ENCODE measurements at places on chromosomes 6 and 20. TPM values are rescaled to one million over a fixed set of nuclear protein-coding genes. Genes with fewer than 3 reads are reported as not detected.
A peak's percentile ranks its signal among the peaks of the same experiment; 100 is the strongest.

- DNase-seq = no peak
Observed at GRCh38 chr6:79469376-79470246, 67.6 kb downstream of the LCA5 start.

- DNase-seq = no peak
Observed at GRCh38 chr6:40160826-40161225, 226.6 kb upstream of the MOCS1 start.

DNA sequence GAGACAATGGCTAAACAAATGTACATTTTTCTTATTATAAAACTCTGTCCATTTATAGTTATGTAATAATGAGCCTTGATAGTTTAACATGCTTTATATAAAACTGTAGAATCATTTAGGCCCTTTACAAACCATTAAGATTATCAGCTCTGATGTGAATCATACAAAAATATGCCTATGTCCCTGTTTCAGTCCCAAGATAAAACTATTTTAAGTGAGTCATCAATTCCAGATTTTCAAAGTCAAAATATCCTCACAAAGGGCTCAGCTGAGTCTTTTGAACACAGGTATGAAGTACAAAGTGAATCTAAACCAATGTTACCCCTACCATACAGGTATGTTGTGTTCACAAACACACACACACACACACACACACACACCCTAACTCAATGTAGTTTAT is 88.0 kb downstream of the PTPRK start:
- no peak for DNase-seq

DNA sequence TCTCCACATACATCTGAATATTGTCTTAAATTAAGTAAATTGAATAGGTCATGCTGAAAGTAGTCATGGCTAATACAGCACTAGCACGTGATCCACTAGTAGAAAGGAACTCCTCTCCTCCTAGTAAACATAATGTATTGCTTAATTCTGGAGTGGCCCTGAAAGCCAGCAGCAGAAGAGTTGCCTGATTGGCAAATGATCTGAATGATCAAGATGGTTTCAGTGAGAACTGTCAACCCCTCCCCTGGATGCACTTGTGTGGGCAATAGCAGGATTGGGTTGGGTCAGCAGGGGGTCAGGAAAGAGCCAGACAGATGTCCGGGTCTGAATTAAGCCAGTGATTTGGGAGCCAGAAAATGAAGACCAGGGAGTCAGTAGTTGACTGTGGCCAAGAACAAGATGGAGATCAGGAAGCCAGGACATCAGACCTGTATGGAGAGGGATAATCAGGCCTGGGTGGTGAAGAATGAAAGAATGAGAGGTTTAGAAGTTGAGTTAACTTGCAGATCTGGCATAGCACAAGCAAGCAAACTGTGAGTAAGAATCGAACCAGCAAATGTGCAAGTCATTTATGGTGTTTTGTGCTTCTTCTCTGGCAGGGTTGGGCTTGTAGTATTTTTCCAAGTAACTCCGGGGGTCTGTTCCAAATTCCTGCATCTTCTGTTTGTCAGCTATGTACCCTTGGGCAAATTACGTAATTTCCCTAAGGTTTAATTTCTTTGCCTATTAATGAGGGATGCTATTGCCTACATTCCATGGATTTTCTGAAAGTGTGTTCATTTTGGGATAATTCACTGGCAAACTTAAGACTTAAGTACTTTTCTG is 304.9 kb downstream of the CD109 start:
- DNase-seq = no peak

GRCh38 chr20:23358563-23358906 is 3.4 kb upstream of the GZF1 start:
- no peak for DNase-seq

SPATA25 gene
- 9.6 TPM for total RNA-seq

ADTRP gene
- 0.48 TPM for total RNA-seq

GRCh38 chr6:166957087-166957804 is 896 bp upstream of the RNASET2 start:
- DNase-seq = peak; percentile 87

- DNase-seq = no peak
Observed at GRCh38 chr6:114714836-114715507, 372.1 kb upstream of the HS3ST5 start.

DNA sequence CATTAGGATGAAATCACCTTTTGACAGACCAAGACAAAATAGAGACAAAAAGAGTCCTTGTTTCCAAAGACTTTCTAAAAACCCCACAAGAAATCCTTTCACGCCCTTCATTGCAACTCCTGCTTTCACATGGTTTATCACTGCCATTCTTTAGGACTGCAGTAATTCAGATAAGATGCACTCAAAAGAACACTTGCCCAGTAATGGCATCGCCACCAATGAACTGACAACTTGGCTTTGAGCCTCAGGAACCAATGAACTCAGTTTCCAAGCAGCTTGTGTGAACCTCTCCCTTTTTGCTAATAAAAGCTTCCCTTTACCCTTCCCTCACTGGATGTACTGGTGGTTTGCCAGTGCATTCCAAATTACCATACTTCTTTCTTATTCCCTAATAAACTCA is 21.8 kb downstream of the OSTM1 start:
- DNase-seq = no peak

GRCh38 chr6:130507666-130508028 is 141.8 kb downstream of the TMEM200A start:
- DNase-seq = no peak

DNA sequence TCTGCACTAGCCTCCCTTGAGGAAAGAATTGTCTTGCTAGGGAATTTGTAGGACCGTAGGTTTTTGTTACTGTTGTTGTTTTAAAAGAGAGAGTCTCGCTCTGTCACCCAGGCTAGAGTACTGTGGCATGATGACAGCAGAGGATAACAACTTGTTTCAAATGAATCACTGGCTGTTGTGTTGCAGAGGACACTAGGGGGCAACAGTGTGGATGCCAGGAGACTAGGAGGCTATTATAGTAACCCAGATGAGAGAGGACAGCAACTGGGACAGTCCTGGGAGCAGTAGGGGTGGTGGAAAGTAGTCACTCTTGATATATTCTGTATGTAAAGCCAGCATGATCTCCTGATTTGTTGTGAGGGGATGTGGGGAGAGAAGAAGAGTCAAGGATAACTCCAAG is 41.8 kb upstream of the LAMA4 start:
- DNase-seq = no peak

DNA sequence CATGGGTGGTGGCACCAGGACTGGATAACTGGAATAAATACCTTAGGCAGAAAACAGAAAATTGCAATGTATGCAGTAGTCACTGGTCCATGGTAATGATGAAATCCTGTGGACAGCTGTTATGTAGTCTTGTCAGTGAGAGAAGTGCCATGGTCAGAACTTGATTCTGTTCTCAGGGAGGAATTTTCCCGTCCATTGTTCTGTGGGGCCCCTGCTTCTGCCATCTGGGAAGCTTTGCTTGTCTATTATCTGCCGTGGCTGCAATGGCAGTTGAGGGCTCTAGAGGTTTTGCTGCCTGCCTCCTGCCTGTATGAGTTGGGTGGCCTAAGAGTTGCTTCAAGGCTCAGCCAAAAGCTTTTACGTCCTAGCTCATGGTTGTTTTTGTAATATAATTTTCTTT is 126.8 kb upstream of the SLC35B3 start:
- DNase-seq = no peak

GSTA2 gene
- total RNA-seq = not detected

GRCh38 chr6:113329942-113330635 is 527.1 kb upstream of the MARCKS start:
- no peak for DNase-seq

DNA sequence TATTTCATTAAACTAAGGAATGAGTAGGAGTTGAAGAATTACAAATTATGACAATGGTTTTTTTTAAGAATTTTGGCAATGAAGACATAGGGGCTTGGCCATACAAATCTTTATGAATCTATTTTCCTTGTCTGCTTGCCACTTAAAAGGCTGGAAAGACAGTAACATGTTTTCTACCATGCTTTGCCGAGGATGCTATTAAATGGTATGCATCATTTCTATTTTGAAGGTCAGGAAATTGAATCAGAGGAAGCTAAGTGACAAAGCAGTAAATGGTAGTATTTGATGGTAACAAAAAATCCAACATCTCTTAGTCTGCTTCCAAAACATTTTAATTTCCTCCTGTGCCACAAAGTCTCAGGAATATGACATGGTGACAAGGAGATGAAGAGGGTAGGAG is 287.2 kb downstream of the RFPL4B start:
- no peak for DNase-seq

ISM1 gene
- total RNA-seq = 42.7 TPM

BPI gene
- 0.14 TPM for total RNA-seq

DNA sequence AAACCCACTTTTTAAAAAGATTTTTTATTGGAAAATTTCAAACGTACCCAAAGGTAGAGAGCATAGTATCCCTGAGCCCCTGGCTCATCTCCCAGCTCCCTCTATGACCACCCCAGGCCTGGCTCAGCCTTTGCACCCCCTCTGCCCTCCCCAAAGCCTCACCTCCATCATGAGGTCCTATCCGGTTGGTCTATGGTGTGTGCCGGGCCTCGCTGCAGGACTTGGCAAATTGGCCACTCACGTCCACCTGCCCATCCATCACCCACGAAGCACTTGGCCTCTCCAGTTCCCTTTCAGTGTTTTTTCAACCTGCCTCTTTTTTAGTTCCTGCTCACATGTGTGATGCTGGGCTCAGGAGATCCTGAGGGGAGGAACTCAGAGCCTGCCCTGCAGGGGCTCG is 147.4 kb downstream of the CDH4 start:
- no peak for DNase-seq

PERP gene
- 8.8 TPM for total RNA-seq

DNA sequence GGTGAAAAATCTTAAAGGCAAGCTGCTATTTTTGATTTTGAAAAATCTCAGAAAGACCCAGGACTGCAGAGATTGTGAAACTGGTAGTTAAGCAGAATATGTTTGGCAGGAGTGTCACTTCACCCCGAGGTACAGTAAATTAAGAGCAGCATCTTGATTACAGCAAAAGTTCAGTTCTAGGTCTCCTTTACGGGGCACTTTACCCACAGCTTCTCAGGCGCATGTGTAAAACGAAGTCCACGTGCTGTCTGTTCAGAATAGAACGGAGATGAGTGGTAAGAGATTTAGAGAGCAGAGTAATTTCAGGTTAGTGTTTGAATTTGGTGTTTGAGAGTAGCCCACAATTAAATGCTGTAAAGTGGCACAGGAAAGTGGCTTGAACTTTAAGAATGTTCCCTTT is 84.0 kb downstream of the FARS2 start:
- DNase-seq = no peak

- no peak for DNase-seq
Observed at GRCh38 chr20:14597206-14597715, 259.8 kb upstream of the FLRT3 start.

DNA sequence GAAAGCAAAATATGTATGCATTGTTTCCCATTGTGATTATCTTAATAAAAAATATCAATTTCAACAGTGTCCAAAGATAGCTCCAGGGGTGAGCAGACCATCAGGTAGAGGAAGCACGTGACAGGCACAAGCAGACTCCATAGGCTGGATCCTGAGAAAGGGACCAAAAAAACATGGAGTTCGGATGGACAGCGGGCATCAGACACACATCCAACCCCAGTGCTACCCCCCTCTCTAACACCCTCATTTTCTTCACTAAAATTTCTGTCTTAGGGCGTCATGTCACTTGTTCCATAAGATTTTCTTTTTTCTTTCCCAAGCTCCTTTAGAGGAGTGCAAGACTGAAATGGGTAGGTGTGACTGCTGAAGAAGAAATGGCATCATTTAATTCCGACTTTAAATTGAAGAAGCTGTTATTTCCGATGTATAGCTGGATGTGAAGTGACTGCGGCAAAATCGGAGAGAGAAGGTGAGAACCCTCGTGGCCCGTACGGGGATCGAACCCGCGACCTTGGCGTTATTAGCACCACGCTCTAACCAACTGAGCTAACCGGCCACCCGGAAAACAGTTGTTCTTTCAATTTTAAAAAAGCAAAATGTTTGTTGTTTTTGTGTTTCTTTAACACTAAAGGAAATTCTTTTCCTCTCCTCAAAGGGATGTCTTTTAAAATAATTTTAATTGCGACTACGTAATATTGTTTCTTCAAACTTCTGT is 10.3 kb upstream of the PRSS16 start:
- no peak for DNase-seq

DNAJC5 gene
- total RNA-seq = 31.1 TPM

DNA sequence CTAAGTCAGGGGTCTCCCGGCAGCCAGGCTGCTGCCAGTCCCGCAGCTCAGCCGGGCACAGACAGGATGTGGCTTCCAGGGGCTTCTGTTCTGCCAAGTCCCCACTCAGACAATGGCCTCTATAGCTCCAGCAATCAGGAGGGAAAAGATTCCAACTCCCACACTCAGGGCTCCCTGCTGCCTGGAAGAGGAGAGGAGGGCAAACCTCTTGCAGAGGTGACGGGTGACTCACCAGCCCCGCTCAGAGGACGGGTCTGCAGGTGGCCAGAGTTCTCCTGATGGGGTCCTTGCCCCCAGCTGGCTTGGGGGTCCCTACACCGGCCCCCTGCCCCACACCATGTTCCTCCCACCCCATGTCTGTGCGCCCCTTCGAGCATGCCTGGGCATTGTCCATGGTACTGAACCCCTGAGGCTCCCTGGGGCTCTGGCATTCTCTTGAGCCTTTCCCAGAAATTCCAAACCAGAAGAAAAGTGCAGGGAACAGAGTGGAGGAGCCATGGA is 32.6 kb downstream of the NTSR1 start:
- peak; percentile 75 for DNase-seq

OR2H2 gene
- total RNA-seq = not detected

GRCh38 chr20:2658414-2659354 is 5.3 kb downstream of the IDH3B start:
- no peak for DNase-seq

DNA sequence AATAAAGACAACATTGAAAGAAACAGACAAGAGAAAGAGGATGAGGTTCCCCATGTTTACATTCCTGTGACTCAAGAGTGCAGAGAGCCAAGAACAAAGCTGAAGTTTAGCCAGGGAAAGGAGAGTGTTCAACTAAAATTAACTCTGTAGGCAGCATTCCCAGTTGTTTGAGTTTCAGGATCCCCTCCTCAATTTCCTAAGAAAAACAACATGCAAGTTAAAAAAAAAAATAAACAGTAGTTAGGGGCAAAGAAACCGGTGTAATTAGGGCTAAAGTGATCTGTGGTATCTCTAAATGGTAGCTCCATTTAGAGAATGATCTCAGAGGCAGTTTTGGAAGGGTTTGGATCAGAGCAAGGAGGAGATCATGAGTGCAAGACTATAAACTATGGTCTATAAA is 30.9 kb upstream of the RAB23 start:
- DNase-seq = no peak

NT5E gene
- total RNA-seq = 53.2 TPM

ASIP gene
- not detected for total RNA-seq

PGC gene
- total RNA-seq = not detected

JAG1 gene
- 68.5 TPM for total RNA-seq

DNA sequence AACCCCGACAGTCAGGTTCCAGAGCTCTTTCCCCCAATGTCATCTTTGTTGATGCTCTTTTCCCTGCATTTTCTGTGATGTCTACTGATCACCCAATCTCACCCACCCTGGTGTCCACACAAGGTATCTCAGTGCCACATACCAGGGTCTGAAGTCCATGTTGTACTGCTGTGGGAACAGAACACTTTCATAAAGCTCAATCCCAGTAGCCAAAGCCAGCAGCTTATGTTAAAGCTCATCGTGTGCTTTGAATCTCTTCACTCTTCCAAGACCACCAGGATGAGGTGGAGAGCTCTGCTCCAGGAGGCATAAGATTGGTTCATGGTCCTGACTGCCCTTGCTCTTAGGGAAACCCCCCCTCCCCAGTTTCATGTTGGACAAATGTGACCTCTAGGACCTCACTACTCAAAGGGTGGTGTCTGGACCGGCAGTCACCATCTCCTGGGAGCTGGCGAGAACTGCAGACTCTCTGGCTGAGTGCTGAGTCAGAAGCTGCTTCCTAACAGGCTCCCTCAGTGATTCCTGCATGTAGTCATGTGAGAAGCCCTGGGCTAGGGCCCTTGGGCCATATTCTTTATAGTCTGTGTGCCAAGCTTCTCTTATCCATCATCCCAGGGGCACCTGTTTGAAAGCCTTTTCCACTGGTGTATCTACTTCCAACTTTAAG is 13.4 kb upstream of the CPNE5 start:
- DNase-seq = peak; percentile 86
